Hematopoietic multipotent progenitor cell treated with erythropoietin and hydrocortisone succinate and interleukin-3 and kit ligand, for 8 days (in vitro differentiated cells): ENCODE measurements at places on chromosomes 12 and 14.
A peak's percentile ranks its signal among the peaks of the same experiment; 100 is the strongest.

- DNase-seq = no peak
Observed at GRCh38 chr14:69711881-69712560, 54.9 kb upstream of the SRSF5 start.

- peak; percentile 26 for DNase-seq
Observed at GRCh38 chr12:72679147-72679757, 407.1 kb downstream of the TRHDE start.

DNA sequence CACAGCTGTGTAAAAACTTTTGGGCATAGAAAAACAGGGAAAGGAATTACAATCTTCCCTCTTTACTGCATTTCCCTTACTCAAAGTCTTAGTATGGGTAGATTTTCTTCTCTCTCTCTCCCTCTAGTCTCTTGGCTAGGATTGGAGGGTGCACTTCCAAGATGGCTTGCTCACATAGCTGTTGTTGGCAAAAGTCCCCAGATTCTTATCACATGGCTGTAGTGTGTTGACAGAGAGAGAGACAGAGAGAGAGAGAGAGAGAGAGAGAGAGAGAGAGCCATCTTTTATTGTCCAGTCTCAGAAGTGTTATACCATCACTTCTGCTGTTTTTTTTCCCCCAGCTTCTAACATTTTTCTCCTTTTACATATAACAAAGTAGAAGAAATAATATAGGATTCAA is 6.3 kb upstream of the OR4E2 start:
- DNase-seq = peak; percentile 5

DNA sequence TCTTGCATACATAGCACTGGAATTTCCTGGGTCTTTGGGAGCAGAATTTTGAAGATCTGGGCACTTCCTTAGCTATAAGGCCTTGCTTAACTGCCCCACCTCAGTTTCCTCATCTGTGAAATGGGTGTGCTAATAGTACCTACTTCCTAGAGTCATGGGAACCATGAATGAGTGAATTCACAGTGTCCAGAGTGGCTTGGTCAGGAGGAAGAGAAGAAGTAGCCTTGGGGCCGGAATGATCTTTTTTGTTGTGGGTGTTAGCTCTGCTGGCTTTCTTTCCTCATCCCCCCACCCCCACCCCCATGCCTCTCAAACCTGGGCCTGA is 2.4 kb downstream of the SH2B3 start:
- DNase-seq = no peak

DNA sequence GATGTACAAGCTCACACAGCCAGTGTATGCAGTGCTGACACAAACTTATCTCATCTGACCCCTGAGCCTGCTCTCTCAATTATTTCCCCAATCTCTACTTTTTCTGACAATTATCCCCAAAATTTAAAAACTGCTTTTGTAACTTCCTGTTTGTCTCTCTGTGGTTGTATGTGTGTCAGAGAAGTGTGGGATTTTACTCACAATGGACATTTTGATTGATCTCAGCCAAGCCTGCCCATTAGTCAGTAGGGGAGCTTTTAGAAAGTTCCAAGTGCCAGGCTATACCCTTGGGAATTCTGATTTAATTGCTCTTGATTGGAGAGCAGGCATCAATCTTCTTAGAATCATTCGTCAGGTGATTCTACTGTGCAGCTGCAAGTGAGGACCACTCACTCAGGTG is 64.9 kb upstream of the LMNTD1 start:
- DNase-seq = no peak

DNA sequence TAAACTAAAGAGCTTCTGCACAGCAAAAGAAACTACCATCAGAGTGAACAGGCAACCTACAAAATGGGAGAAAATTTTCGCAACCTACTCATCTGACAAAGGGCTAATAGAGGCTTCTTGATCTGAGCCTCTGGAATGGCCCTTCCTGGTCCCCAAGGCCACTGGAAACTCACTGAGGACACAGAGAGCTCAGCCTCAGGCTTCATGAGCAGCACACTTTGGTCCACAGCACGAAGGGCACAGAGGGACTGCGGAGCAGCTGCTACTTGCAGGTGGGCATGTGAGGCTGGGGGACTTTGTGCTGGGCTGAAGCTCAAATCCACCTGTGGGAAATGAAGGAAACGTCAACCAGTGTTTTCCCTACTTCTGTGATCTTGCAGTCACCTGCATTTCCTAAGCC is 27.4 kb downstream of the PZP start:
- DNase-seq = no peak

DNA sequence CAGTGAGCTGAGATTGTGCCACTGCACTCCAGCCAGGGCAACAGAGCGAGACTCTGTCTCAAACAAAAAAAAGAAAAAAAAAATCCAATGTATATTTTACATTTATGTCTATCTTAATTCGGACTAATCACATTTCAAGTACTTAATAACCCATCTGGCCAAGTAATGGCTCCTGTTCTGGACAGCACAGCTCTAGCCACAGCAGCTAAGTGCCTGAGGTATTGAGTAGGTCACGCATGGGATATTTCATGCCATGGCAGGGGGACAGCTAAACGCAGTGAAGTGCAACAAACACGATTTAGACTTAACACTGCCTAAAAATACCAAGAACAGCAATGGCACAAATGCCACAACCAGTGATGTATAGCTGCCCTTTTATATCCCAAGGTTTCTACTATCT is 8.0 kb downstream of the BAZ1A start:
- no peak for DNase-seq
